ENCODE measurements at places on chromosomes 12 and 14. TPM values are rescaled to one million over a fixed set of nuclear protein-coding genes. Genes with fewer than 3 reads are reported as not detected.

Gene GDF3
- not detected for total RNA-seq

DNA sequence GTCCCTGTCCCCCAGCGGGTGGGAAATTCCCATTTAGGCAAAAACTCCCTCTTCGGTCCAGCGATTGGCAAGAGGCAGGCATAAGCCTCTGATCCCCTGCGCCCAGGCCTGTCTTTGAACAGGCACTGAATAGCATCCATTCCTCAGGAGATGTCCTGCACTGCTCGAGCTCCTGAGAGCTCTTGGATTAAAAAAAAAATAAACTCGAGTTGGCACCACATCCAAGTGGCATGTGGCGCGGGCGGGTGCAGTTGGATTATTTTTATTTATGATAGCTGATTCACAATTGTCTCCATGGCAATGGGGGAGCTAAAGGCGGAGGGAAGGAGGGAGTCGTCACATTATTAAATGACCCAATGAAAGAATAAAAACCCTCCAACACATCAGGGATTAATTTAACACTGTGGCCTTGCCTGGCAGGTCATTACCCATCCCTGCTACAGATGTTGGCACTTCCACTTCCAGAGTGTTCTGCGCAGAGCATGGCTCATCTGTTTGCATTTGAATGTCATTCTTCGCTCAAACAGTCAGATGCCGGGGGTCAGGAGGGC is 207.2 kb downstream of the AACS start:
- DNase-seq = no peak

- peak; percentile 6 for DNase-seq
Observed at GRCh38 chr14:37081218-37081617, 91.2 kb downstream of the SLC25A21 start.

Gene ACSM4
- not detected for total RNA-seq

Gene TESPA1
- 107 TPM for total RNA-seq

DNA sequence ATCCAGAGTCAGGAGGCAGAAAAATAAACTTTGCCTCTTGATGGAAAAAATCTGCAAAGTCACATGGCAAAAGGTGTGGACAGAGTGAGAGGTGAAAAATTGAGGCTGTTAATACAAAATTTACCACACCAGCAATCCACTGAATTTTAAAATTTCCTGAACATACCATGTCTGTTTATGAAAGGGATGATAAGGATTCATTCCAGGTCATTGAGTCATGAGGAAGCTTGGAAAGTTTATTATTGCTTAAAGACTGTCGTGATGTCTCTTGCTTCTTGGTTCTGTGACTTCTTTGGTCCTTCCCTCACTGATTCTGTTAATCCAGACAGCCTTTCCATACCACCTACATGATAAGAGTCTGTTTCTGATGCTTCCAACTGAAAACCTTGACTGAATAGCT is 73.2 kb downstream of the TTC6 start:
- DNase-seq = no peak

DNA sequence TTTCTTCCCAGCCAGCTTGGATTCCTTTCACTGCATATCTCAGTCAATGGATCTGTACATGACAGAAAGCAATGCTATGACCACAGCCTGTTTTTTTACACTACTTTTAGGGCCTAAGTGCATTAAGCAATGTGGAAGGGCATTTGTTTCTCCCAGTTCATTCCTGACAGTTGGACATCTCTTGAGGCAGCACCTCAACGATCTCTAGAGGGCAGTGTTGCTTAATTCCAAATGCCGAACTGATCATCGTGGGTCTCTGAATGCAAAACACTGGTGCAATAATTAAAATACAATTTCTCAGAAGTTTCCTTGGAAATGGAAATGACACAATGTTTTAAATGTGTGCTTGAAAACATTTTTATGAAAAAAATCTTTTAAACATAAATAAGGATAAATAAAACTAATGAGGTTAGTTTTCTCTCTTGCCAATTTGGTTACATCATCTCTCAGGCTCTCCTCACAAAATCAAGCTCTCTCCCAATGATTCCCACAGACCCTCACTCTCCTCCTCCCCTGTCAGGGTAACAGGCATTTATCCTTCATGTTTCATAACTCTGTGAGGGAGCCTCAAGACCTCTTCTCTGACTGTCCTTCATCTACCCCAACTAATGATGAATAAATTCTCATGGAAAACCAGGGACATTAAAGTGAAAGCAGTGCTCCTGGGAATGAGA is 192.4 kb upstream of the SLC16A7 start:
- peak; percentile 41 for DNase-seq

Gene ATXN2
- 47.9 TPM for total RNA-seq

Gene LBHD2
- not detected for total RNA-seq

Gene SLCO1B1
- not detected for total RNA-seq

DNA sequence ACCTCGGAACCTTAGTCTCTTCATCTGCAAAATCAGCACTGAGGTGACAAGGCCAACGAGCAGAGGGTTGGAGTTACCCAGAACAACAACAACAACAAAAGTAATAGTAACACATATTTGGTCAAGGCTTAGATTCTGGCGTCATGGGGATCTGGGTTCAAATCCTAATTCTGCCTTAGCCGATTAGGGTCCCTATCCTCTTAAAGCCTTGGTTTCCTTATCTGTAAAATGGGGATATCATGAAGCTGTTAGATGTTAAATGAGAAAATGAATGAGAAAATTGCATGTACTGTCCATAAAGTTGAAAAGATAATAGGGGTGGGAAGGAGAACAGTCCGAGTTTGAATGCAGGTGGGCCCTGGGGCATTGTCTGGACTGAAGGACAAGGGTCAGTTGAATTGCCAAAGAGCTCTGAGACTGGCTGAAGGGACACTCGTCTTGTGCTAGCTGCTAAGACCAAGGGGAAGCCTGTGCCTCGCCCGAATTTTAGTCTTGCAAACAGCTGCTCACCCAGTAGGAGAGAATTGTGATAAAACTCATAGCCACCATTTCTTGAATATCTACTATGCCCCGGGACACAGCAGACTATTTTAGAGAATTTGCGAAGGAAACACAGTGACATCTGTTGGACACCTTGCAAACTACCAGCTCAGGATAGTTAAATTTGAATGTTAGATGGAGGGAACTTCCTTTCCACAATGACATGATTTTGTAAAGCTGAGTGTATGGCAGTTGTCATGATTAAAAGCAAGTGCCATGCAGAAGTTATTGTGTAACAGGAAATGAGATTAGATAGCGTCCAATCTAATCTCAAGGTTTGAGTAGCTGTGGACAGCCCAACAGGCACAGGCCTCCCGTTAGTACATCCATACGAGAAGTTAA is 6.8 kb upstream of the HNF1A start:
- DNase-seq = peak; percentile 41

- peak; percentile 59 for DNase-seq
Observed at GRCh38 chr12:107404981-107405380, 280.6 kb upstream of the PWP1 start.

DNA sequence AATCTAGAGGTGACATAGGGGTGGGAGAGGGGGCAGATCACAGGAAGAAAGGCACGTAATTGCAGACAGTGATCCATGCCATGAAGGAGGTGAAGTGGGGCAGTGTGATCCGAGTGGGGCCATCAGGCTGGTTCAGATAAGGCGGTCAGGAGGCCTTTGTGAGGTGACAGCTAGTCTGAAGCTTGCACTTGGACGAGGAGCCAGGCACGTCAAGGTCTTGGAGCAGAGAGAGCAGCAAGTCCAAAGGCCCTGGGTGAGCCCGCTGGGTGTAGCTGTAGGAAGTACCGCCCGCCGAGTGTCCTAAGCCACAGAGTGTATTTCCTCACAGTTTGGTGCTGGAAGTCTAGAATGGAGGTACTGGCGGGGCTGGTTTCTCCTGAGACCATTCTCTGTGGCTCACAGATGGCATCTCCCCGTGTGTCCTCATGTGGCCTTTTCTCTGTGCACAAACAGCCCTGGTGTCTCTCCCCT is 23.6 kb downstream of the RHOF start:
- no peak for DNase-seq

- DNase-seq = no peak
Observed at GRCh38 chr12:123720141-123720814, 8.1 kb downstream of the ATP6V0A2 start.

Gene WNT1
- not detected for total RNA-seq

GRCh38 chr12:120475643-120476042 is 6.1 kb upstream of the SRSF9 start:
- DNase-seq = no peak

- DNase-seq = no peak
Observed at GRCh38 chr14:72173038-72173720, 240.9 kb downstream of the RGS6 start.

GRCh38 chr14:50064993-50065392 is 51.4 kb downstream of the VCPKMT start:
- peak; percentile 80 for DNase-seq

- DNase-seq = no peak
Observed at GRCh38 chr14:95508377-95508776, 8.1 kb downstream of the SYNE3 start.

Gene STON2
- total RNA-seq = 0.19 TPM

Gene MLEC
- total RNA-seq = 70.6 TPM

Gene NEMF
- 62.4 TPM for total RNA-seq

Measured in activated CD4-positive, alpha-beta T cell treated with anti-CD3 and anti-CD28 coated beads for 36 hours (primary cell).